Cardiac septum (tissue), 1 donor: ENCODE measurements at places on chromosomes 11 and 22. TPM values are rescaled to one million over a fixed set of nuclear protein-coding genes. Genes with fewer than 3 reads are reported as not detected.

CYP2D6 gene
- 0.35 TPM for total RNA-seq

AGBL2 gene
- 1.2 TPM for total RNA-seq

- DNase-seq: no peak
Observed at GRCh38 chr11:109818290-109818689, 274.9 kb upstream of the ZC3H12C start.

DNA sequence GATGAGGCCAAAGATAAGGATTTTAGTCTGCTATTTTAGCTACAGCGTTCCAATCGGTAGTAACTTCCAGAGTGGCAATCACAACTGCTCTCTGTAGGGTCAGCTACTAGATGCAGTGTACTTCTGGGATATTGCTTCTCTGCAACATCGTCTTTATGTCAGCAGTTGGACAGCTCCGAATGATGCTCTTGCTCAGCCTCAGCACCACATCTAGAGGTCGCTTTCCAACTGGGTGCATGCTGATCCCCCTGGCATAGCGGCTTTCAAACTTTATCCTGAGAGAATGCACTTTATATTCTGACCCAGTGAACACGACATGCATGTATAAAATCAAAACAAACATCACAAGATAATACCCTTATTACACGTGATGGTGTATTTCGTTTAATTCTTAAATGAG, 219.6 kb downstream of the C11orf87 start:
- DNase-seq: no peak

- no peak for DNase-seq
Observed at GRCh38 chr11:27626938-27627586, 73.2 kb downstream of the BDNF start.

DNA sequence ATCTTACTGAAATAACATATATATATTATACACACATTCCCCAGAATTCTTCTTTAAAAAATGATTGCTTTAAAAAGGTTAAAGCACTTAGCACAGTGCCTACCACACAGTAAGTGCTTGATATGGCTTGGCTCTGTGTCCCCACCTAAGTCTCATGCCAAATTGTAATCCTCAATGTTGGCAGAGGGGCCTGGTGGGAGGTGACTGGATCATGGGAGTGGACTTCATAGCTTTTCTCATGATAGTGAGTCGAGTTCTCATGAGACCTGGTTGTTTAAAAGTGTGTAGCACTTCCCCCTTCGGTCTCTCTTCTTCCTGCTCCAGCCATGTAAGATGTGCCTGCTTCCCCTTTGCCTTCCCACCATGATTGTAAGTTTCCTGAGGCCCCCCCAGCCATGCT, 6.2 kb downstream of the CRYAB start:
- no peak for DNase-seq

GRCh38 chr22:50136581-50137015, 33.9 kb upstream of the PANX2 start:
- no peak for DNase-seq

DNA sequence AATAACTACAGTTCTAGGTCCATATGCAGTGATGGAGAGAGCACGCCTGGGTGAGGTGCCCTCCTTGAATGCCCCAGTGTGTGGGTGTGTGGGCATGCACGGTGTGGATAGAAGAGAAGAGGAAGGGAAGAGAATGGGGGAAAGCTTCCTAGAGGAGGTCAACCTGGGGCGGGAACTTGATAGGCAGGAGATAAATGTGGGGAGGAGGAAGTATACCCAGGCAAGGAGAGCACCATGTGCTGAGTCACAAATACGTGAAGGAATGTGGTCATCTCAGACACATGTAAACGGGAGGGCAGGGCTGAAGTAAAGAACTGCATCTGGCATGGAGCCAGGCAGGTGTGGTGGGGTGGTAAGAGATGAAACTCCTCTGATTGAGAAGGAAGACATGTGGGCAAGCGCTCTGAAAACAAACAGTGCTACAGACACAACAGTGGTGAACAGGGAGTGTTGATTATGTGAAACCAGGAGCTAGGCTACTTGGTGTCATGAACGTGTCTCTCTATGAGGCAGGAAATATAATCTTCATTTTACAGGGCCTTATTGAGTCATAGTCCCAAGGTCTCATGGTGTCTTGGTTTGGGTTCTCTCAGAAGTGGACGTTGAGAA, 61.5 kb upstream of the EED start:
- DNase-seq: no peak
